RWPE1 (cell line): ENCODE measurements at places on chromosomes 2 and 18.

DNA sequence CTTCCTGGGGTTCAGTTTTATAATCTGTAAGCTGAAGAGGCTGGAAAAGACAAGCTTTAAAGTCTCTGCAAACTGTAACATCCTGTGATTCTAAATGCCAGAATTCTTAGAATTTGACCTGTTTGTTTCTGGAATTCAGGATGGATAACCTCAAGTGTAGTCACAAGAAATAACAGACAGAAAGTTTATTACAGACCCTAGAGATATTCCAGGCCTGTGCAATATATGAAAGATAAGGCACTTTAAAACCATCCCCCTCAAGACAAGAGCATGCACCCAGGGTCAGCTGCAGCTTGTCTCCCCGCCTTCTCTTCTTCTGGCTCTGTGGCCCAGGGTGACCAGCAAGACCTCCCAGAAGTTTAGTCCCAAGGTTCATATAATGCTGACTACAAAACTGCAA lies 298.7 kb upstream of the ACVR2A start:
- DNase-seq: no peak

DNA sequence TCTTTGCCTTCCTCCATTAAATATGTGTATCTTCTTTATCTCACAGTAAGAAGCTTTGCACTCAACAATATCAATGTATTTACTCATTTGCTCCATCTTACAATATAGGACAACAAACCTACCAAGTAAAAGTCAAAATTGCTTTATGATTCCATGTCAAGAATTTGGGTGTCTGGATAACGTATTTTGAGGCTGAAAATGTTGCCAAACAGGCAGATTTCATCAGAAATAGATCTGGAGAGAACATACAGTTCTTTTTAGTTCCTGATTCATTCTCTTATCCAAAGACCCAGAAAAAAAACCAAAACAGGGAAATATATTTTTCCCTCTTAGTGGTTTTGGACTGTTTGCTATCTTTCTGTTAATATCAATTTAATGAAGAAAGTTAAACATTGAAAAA lies 621.1 kb downstream of the STK39 start:
- no peak for DNase-seq

- DNase-seq: no peak
Measured at GRCh38 chr2:231197706-231198290, 633 bp upstream of the ARMC9 start.

- no peak for DNase-seq
Measured at GRCh38 chr18:78213361-78213994, 766.1 kb upstream of the SALL3 start.

- no peak for DNase-seq
Measured at GRCh38 chr2:96498021-96498431, 7.1 kb downstream of the NEURL3 start.

GRCh38 chr2:9806298-9806610 lies 37.0 kb upstream of the TAF1B start:
- no peak for DNase-seq

DNA sequence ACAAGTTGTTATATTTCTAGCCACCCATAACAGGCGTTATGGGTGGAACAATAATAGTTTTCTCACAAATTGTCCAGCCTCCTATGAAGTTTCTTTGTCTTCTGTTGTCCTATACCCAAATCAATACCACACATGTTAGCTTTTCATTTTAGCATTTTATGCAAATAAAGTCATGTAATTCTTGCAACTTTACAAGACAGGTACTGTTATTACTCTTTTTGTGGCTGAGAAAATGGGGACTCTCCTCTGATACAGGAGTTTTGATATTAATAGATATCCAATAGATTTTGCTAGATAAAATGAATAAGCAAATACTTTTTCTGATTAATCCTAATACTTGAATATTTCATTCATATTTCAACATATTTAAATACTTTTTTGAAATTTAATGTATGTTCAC lies 151.0 kb downstream of the PMAIP1 start:
- DNase-seq: no peak
